Lung microvascular endothelial cell (primary cell): ENCODE measurements at places on chromosomes 4 and X. TPM values are rescaled to one million over a fixed set of nuclear protein-coding genes. Genes with fewer than 3 reads are reported as not detected.

DNA sequence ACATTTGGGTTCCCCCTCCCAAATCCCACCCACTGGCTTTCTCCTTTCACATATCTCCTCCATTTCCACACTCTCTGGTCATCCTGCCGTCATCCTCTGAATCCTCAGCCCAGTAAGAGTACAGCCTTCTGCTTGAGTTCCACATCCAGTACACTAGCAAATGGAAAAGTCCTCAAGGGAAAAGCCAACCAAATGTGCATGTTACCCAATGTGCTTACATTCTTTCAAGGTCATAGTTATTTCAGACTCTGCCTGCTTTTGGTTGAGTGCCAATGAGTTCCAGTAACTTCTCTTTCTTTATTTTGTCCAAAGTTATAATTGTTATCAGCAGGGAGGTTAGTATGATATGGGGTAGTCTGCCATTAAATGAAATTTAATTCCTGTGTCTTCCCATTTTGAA is 78.1 kb downstream of the SRPX start:
- no peak for DNase-seq

The MAMLD1 gene
- total RNA-seq: 0.22 and 0.79 TPM in 2 replicates

DNA sequence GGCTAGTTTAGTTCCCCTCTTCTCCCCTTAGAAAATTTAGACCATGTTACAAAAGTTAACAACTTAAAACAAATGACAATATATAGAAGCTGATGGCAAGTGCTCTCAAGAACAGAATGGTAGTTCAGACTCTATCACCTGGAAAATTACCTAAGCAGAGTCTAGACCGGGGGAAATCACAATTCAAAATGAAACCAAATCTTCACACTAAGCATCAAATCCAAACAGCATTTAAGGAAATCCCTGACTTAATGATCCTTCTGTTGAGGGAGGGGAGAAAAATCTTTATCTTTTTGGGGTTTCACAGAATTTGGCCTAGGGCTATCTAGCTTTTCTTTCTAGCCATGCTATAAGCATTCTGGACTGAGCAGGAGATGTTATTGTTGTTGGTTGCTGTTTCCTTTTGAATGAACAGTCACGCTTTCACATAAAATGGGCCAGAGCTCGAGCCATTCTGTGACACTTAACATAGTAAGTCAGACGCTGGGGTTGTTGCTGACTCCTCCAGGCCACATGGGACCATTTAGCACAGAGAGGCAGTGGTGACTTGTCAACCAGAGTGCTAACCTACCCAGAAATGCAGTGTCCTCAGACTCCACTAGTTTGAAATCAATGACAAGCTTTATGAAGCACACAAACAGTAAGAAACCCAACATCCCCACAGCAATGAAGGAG is 16.0 kb upstream of the LSM6 start:
- DNase-seq: no peak

DNA sequence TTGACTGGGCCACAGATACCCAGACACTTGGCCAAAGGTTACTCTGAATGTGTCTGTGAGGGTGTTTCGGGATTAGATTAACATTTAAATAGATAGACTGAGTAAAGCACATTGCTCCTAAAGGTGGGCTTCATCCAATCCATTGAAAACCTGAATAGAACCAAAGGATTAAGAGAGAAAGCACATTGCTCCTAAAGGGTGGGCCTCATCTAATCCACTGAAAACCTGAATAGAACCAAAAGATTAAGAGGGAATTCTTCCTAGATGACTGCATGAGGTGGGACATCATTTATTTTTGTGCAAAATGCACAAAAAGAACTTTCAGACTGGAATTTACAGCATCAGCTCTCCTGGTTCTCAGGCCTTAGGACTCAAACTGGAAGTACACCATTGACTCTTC is 351.2 kb upstream of the PCDH10 start:
- DNase-seq: no peak

- DNase-seq: no peak
Observed at GRCh38 chr4:80197601-80198440, 518 bp downstream of the PRDM8 start.

DNA sequence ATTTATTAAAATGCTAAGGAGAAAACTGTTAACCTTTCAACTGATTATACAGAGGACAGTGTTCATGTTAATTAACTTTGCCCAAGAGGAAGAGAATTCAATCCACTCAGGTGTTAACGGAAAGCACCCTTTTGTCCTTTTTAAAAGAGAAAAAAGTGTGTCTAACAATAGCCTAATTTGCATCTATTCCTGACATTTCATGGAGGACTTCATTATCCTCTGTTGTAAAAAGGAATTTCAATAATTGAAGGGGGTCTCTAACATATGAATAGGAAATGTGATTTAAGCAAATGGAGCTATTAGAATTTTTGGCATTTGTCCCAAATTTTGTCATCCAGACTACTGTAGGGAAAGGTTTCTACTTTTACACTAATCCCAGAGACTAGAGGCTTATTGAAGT is 44.6 kb upstream of the GC start:
- no peak for DNase-seq

GRCh38 chrX:24148535-24149350 is 786 bp upstream of the ZFX start:
- DNase-seq: peak; percentile 72

The AFF2 gene
- 0.20 and 0.22 TPM in 2 replicates for total RNA-seq
